ENCODE measurements at places on chromosomes 4 and X.

DNA sequence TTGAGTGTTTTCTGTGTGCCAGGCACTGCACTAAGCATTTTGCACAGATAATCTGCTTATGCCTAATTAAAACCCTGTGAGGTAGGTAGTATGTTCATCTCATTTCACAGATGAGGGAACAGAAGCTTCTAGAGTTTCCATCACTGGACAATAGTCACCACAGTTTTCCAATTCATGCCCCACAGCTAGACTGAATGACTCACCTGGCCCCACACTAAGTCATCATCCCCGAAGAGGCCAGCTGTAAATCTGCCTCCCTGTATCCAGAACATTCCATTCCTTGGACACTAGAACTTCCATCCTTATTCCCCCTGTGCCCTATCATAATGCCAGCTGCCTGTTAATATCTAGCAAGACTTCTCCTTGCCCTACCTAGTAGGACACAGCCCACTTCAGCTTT, 40.9 kb upstream of the NYX start:
- DNase-seq: no peak

DNA sequence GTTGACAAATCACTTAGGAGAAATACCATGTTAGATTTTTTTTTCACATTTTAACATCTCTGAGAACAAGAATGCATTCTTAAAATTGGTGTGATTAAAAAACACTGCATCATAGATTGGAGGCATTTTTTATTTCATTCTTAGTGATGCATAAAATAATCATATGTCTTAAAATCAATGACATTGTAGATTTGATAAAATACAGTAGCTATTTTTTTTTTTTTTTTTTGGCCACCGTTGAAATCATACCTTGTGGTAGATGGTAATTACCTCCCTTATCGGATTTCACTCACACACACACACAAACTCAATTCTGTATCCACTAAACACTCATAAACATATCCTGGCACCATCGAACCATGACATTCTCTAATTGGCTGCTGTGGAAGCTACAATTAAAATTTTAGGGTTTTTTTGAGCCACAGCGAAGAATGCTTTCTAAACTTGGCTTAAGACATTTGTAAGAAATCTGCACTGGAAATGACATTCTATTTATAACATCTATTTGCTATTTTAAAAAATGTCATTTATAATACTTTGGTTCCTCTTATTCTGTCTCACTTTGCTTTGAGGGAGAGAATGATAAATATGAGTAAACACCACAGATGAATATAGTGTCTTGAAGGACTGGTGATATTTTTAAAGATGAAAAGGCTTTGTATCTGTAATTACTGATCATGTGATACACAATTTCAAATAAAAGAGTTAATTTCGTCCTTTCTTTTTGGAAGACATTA, 60.1 kb downstream of the CCSER1 start:
- no peak for DNase-seq

GRCh38 chr4:174396599-174397110, 112.9 kb downstream of the CEP44 start:
- no peak for DNase-seq

- DNase-seq: no peak
These were observed 36.1 kb upstream of the C4orf50 start for GRCh38 chr4:6054162-6054922.

DNA sequence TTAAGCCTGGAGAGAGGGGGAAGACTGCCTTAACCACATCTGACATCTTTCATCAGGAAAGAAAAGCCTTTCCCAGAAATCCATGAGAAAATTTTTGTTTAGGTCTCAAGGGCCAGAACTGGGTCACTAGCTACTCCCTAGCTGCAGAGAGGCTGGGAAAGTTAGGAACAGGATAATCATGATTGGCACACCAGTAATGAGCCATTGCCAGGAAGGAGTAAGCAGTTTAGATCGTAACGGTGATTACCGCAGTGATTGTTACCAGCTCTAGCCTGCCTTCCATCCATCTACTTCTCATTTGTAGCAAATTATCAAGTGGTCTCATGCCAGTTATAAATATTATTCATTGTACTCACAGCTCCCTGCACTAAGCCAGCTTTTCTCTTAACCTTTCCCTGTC, 22.7 kb upstream of the STX18 start:
- DNase-seq: no peak

DNA sequence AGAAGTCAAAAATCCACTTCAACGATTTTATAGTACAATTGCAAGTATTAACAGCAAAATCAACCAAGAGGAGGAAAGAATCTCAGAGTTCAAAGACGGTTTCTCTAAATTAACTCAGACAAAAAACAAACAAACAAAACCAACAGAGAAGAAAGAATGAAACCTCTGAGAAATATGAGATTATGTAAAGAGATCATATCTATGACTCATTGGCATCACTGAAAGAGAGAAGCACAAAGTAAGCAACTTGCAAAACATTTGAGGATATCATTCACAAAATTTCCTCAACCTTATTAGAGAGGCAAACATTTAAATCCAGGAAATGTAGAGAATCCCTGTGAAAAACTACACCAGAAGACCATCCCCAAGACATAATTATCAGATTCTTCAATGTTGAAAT, 370.4 kb downstream of the INPP4B start:
- DNase-seq: no peak

DNA sequence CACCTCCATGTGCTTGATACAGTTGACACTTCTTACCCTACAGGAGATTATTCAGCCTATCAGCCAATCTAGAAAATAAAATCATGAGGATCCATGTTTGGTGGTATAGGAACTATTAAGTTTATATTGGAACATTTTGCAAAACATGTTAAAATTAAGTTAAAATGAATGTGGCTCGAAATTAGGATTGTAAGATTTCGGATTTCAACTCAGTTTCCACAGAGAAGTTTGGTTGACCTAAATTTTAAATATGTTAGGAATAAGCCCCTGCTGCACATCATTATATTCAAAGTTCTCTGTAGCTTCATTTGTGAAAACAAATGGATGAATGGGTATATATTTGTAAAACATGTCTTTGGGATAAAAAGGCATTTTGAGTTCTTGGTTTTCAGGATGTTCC, at the start of gene RAB40A:
TSS of gene RAB40A (minus strand) at position 101 of the 400 bp plus-strand sequence. CDS start 18,733 bp downstream, outside the sequence.
- no peak for DNase-seq
